Cardiac septum (tissue), 1 donor: ENCODE measurements at places on chromosomes 2 and 18. TPM values are rescaled to one million over a fixed set of nuclear protein-coding genes. Genes with fewer than 3 reads are reported as not detected.

DNA sequence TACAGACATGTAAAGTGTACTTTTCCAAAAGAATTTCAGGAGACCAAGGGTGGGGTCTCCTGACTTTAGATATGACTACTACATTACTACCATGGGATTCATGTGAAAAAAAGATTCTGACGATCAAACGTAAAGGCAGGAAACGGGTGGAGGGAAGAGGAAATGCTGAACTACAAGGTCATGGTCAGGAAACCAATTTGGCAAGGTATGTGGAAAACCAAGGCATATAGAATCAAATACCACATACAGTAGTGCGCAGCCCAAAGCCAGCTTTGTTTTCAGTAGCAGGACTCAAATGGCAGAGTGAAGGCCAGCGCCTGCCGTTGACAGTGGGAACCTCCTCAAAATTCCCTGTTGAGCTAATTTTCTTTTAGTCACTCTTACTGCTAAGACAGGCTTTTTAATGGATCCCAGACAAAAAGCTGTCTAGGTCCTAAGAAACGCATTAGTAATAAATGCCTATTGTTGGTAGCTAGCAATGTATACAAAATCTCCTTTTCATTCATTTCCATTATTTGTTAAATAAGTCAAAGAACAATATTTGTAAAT lies 57.6 kb upstream of the SERTAD2 start:
- no peak for DNase-seq

- DNase-seq, result no peak
Measured at GRCh38 chr2:235614176-235614860, 120.5 kb downstream of the AGAP1 start.

CDH7 gene
- 0.30 TPM for total RNA-seq

GRCh38 chr18:12946549-12947284 lies 1.1 kb upstream of the SEH1L start:
- DNase-seq, result peak; percentile 80

DNA sequence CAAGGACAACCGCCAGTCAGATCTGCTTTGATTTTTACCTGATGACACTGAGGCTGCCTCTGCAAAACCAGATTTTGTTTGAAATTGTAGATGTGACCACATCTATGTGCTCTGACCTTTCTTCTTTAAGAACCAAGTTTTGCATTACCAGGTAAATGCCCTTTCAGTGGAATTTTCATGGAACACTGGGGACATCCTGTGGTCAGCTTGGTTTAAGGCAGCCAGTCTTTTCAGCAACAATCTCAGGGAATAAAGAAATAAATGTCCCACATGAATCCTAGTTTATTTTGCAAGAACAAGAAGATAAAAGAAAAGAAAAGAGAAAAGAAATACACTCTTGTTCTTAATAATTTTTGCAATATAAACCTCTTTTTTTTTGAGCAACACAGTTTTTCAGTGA lies 90.6 kb downstream of the POU3F3 start:
- no peak for DNase-seq

GRCh38 chr18:9913151-9913525 lies 678 bp upstream of the VAPA start:
- no peak for DNase-seq

SP5 gene
- total RNA-seq, result 0.92 TPM

- DNase-seq, result peak; percentile 76
Measured at GRCh38 chr2:25877431-25878360, 591 bp downstream of the ASXL2 start.

DNA sequence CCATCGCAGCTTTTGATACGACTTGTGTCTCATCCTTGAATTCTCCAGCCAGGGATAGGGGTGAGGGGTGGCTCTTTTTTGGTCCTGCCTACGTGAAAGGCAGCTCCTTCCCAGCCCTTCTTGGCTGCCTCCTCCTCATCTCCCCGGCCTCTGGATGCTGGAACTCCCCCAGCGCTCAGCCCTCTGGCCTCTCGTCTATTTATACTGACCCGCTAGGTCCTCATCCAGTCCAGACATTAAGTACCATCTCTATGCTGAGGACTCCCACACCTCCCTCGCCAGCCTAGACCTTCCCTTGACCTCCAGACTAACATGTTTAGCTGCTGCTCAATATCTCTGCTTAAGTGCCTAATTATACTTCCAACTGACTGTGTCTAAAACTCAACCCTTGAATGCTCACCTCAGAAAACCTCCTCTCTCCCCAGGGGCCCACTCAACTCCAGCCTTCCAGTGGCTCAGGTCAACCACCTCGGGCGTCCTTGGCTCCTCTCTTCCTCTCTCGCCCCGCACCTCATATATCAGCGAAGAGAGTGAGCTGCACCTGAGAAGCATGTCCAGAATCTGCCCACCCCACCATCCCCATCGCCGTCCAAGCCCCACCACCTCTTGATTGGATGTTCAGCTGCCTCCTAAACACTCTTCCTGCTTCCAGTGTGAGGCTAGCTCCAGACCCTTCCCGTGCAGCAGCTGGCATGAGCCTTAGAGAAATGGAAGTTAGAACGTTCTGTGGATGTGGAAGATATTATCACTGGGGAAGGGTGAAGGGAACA lies 34.8 kb downstream of the TOGARAM2 start:
- no peak for DNase-seq

GRCh38 chr2:4020153-4020552 lies 316.8 kb downstream of the DCDC2C start:
- no peak for DNase-seq

DNA sequence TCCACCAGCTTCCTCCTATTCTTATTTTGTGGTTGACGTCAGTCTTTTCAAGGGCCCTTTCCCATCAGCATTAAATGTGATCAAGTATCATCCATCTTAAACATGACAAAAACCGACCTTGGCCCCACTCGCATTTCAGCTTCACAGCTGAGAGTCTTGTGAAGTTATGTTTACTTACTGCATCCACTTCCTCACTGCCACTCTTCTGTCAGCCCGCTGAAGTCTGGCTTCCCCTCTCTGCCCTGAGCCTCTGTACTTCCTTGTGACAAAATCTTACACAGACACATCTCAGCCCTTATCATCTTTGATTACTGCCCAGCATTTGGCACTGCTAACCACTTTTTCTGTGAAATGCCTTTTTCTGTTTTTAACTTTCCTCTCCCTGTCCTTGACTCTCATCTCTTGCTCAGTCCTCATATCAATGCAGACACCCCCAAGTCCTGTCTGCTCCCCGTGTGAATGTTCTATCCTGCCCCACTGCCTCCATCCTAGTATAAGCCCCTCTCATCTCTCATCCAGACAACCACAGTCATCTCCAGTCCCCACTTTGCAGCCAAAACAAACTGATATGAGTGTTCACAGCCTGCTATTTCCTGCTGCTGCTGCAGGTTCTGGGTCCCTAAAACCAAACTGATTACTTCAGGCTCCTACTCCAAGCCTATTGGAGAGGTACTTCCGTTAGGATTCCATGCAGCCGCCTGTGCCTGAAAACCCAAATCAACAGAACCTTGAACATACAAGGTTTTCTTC lies 31.4 kb downstream of the FOSL2 start:
- DNase-seq, result no peak

DNA sequence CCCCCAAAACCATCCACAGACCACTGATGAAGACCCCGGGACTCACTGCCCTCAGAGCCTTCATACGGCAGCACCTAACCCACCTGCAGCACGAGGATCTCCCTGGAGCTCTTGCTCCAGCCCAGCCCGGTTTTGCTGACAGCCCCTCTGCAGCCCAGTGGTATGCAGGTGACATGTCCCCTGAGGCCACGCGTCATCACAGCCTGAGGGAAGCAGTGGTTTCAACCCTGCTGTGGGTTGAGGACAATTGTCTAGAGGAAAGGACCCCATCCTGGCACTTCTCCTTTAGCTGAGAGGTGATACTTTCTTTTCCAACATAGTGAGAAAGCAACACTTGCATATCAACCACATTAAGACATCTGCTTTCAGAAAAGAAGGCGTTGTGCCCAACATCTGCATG lies 134.0 kb downstream of the SEPTIN10 start:
- DNase-seq, result no peak

HOXD13 gene
- total RNA-seq, result not detected

EPB41L3 gene
- total RNA-seq, result 14.0 TPM

DNA sequence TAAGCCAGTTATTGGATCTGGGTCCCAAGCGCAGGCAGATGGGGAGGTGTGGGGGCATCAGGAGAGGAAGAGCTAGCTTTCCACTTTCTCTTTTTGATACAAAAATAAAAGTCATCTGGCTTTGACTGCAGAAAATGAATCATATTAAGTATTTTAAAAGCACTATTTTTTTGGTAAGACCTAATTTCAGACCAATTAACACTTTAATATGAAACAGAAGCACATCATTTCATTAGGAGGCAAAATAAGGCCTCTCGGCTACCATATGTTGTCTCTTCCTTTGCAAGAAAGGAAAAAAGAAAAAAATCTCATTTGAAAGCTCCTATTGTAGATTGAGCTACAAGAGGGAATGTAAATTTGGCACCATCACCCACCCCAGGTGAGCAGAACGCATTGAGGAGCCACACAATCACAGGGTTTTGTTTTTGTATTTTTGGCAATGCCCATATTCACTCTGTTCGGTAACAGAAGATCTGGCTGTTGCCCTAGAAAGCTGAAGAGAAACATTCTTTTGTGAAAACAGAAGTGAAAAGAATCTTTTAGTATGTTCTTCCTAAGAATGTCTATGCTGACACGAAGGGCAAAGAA lies 390.7 kb upstream of the ETAA1 start:
- no peak for DNase-seq

SIX3 gene
- total RNA-seq, result not detected

DNA sequence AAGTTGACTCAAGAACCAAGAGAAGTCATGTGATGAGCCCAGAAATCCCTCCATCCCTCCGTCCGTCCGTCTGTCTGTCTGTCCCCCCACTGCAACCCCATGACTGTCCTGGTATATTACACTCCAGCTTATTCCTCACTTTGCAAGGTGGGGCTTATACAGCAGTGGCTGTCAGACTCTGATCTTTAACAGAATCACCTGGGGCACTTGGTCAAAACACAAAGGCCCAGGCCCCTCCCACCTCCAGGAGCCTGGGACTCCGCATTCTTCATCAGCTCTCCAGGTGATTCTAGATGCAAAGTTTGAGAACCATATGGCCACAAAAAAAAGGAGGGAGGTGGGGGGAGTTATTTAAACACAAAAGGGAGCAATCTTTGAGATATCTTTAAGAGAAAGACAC lies 61.4 kb downstream of the MYO5B start:
- DNase-seq, result no peak

GRCh38 chr18:61727241-61728193 lies 165.3 kb downstream of the RNF152 start:
- no peak for DNase-seq

DNA sequence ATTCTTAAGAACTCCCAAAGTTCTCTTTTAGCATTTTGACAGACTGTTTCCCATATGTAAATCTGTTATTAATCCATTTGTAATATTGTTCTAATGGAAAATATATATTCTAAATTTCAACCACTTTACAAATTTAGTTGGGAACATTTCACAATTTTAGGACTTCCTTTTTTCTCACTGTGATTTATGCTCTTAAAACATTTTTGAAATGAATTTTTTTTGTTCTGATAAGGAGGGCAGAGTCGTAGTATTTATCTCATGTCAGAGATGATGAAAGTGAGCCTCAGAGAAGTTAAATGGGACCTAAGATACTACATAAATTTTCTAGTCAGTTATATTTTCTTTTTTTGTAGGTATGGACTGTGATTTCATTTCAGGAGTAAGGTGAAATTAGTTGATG lies 26.6 kb downstream of the RASGRP3 start:
- DNase-seq, result no peak

DNA sequence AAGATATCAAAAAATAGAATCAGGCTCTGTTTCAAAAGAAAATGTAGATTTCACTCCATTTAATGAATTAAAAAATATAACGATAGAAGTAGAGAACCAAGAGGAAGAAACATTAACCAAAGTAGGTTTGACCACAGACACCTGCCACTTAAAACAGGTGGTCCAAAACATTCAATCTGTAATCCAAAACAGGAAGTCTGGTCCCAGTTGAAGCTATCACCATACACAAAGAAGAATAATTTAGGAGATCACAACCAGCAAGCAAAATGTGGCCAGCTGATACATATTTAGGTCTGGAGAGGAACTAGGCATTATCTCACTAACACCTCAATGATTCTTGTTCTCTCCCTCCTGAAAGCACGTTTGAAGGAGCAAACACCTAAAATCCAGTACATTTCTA lies 73.1 kb downstream of the FTCDNL1 start:
- no peak for DNase-seq

SCYGR4 gene
- total RNA-seq, result not detected

DNA sequence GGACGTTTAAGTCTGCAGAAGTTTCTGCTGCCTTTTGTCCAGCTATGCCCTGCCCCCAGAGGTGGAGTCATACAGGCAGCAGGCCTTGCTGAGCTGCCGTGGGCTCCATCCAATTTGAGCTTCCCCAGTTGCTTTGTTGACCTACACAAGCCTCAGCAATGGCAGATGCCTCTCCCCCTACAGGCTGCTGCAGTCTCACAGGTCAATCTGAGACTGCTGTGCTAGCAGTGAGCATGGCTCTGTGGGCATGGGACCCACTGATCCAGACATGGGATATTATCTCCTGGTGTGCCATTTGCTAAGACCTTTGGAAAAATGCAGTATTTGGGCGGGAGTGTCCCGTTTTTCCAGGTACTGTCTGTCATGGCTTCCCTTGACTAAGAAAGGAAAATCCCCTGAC lies 726.0 kb downstream of the ERBB4 start:
- DNase-seq, result no peak

GRCh38 chr18:78713069-78713468 lies 266.5 kb upstream of the SALL3 start:
- no peak for DNase-seq

GRCh38 chr2:44061876-44062275 lies 66.1 kb upstream of the LRPPRC start:
- DNase-seq, result no peak
